NCI-H187 (cell line): ENCODE measurements at places on chromosomes 1 and 21.

- no peak for DNase-seq
Measured at GRCh38 chr1:165659581-165659895, 28.5 kb downstream of the MGST3 start.

DNA sequence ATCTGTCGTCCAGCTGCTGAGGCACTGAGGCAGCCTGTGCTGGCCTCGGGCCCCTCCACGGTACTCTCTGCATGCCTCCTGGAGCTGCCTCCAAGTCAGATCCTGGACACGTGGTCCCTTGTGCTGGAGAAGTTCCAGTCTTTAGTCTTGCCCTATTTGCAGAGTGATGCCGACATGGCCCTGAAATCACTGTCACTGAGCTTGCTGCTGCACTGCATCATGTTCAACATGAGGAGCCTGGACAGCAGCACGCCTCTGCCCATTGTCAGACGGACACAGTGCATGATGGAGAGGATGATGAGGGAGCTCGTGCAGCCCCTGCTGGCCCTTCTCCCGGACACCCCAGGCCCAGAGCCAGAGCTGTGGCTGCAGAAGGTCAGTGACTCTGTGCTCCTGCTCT lies 10.0 kb downstream of the URB2 start:
- DNase-seq = no peak

GRCh38 chr1:200483491-200484143 lies 73.8 kb upstream of the ZNF281 start:
- DNase-seq = no peak

GRCh38 chr1:202462342-202463076 lies 114.0 kb downstream of the PPP1R12B start:
- DNase-seq = peak; percentile 96

GRCh38 chr1:18632783-18633421 lies 2.3 kb downstream of the PAX7 start:
- DNase-seq = peak; percentile 63

DNA sequence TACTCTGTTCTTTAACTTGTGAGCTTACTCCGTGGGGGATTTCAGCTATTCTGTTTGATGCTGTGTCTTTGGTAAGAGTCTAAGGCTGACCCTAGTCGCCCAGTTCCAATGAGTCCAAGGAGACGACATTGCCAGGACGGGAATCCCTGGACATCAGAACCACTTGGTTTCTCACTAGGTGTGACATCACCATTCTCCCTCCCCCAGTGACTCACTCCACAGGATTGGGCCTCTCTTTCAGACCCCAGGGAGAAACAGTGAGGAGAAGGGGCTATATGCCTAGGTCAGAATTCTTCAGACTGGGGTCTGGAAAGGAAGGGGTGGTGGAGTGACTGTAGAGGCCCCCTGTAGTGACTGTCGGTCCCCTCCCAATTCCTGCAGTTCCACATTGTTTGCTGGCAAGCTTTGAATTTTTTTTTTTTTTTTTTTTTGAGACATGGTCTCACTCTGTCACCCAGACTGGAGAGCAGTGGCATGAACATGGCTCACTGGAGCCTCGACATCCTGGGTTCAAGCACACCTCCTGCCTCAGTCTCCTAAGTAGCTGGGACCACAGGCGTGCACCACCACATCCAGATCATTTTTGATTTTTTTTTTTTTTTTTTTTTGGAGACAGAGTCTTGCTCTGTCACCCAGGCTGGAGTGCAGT lies 21.3 kb downstream of the ALPL start:
- no peak for DNase-seq

GRCh38 chr1:178946855-178947676 lies 76.2 kb upstream of the ANGPTL1 start:
- no peak for DNase-seq

GRCh38 chr1:235893840-235894239 lies 27.1 kb upstream of the LYST start:
- DNase-seq = no peak

DNA sequence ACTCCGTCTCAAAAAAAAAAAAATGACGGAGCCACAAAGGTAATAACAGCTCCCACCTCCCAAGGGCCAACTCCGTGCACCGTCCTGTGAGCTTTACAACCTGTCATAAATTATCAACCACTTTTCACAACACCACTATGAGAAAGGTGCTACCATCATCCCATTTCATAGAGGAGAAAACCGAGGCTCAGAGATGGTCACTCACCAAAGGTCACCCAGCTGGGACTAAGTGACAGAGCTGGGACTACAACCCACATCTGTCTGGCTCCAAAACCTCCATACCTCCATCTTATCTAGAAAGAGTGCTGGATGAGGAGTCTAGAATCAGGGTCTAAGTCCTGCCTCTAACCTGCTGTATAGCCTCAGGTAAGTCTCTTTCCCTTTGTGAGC lies 43.6 kb upstream of the ECE1 start:
- DNase-seq = no peak

DNA sequence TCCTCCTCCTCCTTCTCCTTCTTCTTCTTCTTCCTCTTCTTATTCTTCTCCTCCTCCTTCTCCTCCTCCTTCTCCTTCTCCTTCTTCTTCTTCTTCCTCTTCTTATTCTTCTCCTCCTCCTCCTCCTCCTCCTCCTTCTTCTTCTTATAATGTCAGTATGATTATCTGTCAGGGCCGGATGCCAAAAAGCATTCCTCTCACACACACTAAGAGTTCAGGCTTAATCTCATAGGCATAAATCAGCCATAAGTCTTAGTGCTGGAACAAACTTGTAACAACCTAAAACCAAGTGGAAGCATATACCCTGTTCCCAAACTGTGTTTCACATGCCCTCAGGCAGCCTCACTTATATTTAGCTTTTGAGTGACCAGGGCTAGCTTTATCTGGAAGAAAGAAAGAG lies 240.3 kb downstream of the LMX1A start:
- DNase-seq = no peak

DNA sequence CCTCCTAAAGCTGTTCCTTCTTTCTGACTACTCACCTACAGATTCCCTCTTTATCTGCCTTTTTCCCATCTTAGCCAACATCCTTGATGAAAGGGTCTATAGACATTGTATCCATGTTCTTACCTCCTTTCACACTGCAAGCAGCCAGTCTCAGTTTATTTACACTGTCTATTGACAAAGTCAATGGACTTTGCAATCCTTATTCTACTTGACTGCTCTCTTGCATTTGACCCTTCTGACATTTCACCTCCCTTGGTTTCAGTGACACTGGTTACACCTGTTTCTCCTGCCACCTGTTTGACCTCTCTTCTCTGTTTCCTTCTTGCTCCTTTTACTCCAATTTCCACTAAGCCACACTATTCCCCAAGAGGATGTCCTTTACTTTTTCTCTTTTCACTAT lies 224.0 kb upstream of the SNX7 start:
- no peak for DNase-seq

- no peak for DNase-seq
Measured at GRCh38 chr1:44747878-44748277, 8.2 kb downstream of the KIF2C start.

DNA sequence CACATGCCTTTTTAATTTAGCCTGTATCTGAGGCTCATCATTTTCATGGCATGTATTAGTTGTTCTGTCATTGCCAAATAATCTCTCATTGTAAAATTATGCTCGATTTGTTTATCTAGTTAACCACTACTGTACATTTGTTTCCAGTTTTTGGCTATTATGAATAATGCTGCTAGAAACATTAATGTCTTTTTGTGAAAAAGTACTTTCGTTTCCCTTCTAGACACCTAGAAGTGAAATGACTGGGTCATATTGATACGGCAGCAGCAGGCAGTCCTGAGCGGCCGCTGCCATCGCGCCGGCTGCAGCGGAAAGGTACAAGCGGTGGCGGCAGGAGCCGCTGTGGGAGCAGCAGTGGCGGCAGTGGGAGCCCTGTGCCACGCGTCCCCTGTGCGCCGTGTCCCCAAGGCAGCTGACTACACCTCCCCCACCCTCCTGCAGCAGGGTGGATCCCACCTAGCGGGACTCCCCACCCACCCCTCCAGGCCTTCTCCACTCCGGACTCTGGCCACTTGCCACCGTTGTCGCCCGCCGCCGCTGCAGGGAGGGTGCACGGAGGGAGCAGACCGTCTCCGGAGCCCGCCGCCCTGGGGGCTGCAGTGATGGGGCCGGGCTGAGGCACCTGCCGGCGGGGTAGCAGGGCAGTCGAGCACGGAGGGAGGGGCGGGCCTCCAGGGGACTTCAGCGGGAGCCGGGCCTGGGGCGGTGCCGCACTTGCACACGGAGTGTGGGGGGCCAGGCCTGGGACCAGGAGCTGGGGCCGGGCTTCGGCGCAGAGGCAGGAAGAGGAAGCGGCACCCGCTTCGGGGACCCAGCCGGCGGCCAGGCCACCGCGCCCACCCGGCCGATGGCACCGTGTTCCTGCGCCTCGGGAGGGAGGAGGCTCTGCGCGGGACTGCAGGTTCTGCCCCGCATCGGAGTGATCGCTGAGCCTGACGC lies 66.8 kb upstream of the RGS7 start:
- no peak for DNase-seq

DNA sequence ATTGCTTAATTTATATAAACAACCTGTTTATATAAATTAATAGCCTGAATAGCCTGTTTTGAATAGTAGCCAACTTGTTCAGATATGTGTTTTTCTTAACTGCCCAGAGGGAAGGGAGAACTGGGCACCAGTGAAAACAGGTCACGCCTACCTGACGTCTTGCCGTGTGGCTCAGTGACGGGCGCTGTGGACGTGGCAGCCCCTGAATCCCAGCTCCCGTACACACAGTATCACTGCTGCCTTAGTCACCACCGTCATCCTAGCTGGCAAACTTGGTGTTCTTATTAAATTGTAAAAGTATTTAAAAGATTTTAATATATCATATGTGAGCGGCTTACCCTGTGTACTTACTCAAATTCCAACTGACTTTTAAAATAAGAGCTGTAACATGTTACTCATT lies 35.4 kb upstream of the TRAPPC10 start:
- no peak for DNase-seq

DNA sequence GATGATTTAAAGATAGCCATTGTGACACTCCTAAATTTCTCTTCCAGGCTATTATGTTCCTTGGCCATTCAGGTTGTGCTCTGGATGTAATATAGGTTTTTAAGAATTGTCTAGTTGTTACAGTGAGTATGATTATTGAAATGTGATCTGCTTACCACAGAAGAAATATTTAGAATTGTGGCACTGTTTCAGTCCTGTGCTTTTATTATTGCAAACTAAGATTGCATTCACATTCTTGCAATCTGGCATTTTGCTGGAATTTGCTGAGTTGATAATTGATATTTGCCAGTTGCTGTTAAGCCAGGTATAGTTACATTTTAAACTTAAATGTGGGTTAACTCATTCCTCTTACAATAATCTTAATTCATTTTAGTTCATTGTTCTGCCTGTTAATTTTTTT lies 22.3 kb downstream of the EXO1 start:
- DNase-seq = no peak

DNA sequence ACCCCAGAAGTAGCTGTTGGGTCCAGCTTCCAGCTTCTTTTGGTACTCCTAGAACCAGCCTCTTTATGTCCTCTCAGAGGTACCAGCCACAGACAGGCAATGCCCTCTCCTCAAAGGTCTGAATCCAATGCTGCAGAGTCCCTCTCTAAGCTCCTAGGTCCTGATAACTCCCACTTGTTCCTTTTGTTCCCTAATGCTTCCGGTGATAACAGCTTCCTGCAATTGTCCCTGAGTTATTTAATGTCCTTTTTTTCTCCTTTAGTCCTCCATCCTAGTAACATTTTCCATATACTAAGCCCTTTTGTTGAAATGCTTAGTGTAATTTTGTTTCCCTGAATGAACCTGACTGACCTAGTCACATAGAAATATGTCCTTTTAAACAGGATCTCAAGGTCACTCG lies 201.7 kb upstream of the BEND5 start:
- DNase-seq = no peak

- DNase-seq = no peak
Measured at GRCh38 chr1:43817304-43817939, 110.1 kb downstream of the ST3GAL3 start.

DNA sequence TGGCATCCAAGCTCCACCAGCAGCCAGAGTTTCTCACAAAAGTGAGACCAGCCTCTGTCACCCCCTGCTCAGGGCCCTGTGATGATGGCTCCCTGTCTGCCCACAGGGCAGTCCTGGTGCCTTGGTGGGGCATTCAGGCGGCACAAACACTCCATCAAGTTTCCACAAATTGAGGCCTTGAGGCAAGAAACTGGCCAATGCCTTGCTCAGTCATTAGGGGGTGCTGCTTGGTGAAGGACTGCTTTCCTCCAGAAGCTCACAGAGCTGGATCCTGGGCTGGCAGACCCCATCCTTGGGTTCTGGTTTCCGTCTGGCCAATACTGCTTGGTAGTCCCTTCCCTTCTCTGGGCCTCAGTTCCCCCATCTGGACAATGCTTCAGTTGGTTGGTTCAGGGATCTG lies 12.5 kb upstream of the AHDC1 start:
- no peak for DNase-seq

GRCh38 chr1:176577646-176578197 lies 114.7 kb downstream of the PAPPA2 start:
- DNase-seq = no peak

- DNase-seq = no peak
Measured at GRCh38 chr1:178664278-178664677, 60.8 kb upstream of the RALGPS2 start.

DNA sequence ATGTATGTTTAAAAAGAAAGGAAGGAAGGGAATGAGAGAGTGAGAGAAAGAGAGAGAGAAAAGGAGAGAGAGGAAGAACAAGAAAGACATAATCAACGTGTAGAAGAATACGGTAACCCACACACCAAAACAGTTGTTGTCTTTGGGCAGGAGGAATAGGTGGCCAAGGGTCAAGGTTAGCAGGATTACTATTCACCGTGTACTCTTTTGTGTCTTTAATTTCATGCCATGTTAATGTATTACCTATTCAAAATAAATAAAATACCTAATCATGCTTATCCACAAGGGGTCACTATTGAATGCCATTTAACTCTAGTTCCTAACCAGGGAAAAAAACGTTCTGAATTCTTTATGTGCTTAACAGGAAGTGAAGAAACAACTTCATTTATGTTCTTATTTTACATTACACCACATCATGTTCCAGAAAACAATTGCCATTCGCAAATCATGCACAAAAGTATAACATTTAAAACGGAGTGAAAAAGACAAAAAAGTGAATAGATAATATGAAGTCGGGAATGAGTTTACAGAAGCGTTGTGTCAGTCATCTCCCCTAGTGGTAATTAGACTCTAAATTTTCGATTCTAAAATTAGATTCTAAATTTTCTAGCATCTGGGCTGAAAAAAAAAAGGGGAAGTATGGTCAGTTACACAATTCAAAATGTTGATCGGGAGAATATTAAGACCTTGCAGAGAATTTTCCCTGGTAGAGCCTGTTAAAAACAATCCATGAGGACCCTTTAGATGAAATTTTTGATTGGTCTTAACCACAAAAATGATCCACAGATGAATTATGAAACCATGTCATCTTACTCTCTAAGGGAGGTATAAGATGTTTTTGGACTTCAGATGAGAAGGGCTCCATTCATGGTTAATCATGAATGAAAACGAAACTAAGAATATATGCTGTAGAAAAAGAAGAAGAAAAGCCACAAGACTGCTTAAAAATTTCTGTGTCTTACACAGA lies 700 bp upstream of the KMO start:
- peak; percentile 4 for DNase-seq

DNA sequence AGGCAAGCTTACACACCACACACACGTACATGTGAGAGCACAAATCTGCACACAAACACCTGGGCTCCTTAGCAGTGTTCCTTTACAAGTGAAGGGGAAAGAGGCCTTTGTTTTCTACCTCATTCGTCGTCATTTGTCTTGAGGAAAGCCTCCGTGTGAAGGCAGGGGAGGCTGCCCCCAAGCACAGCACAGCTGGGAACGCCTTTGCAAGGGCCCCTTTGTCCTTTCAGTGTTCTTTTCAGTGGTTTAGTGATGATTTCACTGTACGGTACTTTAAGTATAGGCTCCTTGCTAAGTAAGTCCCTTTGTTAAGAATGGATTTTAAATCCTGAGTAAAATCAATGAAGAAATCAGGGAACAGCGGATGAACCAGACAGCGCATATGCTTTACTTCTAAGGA lies 94.1 kb downstream of the PGBD5 start:
- DNase-seq = no peak
